ENCODE measurements at places on chromosomes 6 and 20. TPM values are rescaled to one million over a fixed set of nuclear protein-coding genes. Genes with fewer than 3 reads are reported as not detected.
A peak's percentile ranks its signal among the peaks of the same experiment; 100 is the strongest.

DNA sequence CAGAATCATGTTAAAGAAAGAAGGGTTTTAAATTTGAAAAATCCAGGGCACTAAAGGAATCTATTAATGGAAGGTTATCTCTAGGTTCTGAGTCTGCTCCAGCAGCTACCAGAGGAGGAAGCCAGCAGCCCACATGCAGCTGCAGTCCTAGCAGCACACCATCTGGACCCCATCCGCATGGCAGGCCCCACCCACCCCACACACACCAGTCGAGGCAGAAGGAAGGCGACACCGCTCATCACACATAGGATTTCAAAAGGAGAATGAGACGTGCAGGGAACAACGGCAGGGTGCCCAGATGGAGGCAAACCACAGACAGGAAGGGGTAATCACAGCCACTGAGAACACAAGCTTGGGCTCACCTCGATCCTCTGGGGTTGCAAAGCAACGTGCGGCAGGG lies 78.9 kb downstream of the GINS1 start:
- no peak overlapping the region for H3K27ac ChIP-seq
- H3K4me3 ChIP-seq, result no peak overlapping the region
- no peaks in the 10 kb centered on the region for H3K36me3 ChIP-seq
- H3K4me1 ChIP-seq, result peaks cover 17% of the 10 kb centered on the region

The CST1 gene
- total RNA-seq, result not detected

GRCh38 chr20:38304845-38305447 lies 990 bp downstream of the BPI start:
- no peak overlapping the region for H3K27ac ChIP-seq
- peaks cover 23% of the 10 kb centered on the region for H3K4me1 ChIP-seq
- H3K36me3 ChIP-seq, result no peaks in the 10 kb centered on the region

DNA sequence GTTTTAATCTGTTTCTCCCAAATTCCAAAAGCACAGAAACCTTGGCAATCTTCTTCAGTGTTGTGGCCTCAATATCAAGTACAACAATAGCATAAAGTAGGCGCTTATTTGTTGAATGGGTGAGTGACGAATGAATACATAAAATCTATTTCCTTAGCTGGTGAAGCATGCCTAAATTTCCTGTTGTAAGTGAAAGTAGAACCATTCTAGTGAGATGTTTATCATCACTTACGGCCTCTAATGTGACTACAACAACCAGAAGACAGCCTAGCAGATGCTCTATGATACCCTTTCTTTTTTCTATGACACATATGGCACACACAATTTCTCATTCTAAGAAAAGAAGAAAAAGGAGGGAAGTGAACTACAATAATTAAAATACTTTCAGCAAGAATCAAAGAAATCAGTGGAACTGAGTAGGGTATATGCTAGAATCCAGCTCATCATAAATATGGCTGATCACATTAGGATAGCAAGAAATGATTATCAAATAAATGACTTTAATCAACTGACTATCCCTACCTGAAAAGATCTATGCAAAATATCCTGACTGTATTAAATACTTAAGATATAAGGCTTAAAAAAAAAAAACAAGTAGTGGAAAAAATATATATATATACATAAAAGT lies 67.4 kb downstream of the BTBD9 start:
- H3K36me3 ChIP-seq, result peaks cover 19% of the 10 kb centered on the region
- peak overlapping the region; percentile 80 for H3K4me3 ChIP-seq
- DNase-seq, result no peak
- no peaks in the 10 kb centered on the region for H3K27me3 ChIP-seq
- peaks cover 14% of the 10 kb centered on the region for H3K4me1 ChIP-seq

GRCh38 chr6:14365393-14365792 lies 247.8 kb downstream of the CD83 start:
- no peaks in the 10 kb centered on the region for H3K36me3 ChIP-seq
- H3K27ac ChIP-seq, result no peak overlapping the region

GRCh38 chr6:13355999-13356785 lies 27.9 kb upstream of the TBC1D7 start:
- no peaks in the 10 kb centered on the region for H3K27me3 ChIP-seq
- H3K27ac ChIP-seq, result peak overlapping the region; percentile 98
- peak overlapping the region; percentile 86 for H3K4me3 ChIP-seq
- peaks cover 5% of the 10 kb centered on the region for H3K36me3 ChIP-seq

All from activated naive CD8-positive, alpha-beta T cell treated with anti-CD3 and anti-CD28 coated beads, Interleukin-2, amount 10 ng/mL, durations not matched to agents 7 days and 5 days (primary cell).